ENCODE measurements at places on chromosomes 5 and 9.

DNA sequence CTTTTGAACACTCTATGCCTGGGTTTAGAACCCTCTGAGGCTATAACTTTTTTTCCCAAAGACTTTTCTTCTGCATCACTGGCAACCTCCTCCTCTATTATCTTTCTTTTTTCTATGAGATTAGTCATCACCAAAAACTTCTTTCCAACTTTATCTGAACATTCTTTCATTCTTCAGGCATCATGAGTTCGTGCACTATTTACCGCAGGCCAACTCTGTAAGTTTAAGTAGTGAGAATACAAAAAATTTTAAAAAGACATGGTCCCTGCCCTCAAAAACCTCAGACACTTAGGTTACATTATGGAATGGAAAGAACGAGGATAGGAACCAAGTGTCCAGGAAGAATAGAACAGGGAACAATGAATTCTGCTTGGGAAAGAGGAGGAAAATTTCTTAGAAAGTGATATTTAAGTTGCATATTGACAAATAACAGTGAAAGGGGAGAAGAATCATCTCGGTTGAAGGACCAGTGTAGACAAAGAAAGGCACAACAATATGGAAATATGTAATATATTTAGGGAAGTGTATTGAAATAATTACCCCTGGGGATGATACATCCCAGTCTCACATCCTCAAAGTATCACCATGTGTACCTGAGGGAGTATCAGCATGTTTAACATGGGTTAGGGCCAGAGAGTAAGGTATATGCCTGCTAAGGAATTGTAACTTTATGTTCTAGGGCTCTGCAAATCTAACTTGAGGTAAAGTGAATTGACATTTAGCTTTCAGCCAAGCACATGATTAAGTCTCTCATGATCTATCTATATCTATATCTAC, 196.5 kb upstream of the NREP start:
- no peak for DNase-seq

DNA sequence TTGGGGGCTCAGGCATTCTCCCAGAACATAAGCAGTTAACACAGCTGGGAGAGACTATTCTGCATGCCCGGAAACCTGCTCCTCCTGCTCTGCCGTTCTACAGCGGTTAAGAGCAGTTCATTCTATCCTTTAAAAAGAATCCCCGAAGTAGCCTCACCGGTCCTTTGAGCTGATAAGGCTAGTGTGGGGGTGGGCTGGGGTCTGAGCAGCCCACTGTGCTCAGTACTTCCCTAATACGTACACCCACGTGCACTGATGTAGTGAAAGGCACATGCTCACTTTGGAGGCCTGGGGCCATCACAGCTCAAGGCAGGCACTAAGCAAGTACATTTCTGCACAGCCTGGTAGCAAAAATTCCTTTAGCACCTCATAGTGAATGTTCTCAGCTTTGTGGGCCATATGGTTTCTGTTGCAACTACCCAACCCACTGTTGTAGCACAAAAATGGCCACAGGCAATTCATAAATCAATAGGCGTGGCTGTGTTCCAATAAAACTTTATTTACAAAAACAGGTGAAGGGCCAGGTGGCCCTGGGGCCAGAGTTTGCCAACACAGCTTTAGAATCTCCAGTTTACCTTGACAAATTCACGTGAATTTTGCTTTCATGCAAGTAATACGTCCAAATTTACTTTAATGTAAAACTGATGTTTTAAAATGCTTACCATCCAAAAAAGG, 136.4 kb downstream of the ZNF354C start:
- no peak for DNase-seq

DNA sequence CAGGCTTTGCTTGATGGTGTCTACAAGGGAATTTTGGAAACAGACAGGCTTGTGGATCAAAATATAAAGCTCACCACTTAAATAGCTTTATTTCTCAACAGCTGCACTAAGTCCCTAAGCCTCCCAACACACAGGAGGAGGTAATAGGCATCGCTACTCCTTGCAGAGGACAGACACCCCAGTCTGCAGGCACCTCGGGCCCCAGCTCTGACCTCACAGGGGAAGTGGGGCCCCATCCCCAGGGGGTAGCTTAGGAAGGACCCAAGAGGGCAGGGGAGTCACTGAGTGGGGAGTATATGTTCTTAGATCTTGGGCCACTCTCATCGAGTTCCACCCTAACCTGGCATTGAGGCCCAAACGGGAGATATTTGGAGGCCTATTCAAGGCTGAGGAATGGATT, 66.7 kb upstream of the XPA start:
- no peak for DNase-seq

- no peak for DNase-seq
These were observed 67.8 kb downstream of the EBF1 start for GRCh38 chr5:159031915-159032314.

GRCh38 chr9:93112116-93112863, 16.3 kb downstream of the CARD19 start:
- DNase-seq = no peak

GRCh38 chr9:122420315-122420714, 49.5 kb downstream of the PTGS1 start:
- DNase-seq = no peak

DNA sequence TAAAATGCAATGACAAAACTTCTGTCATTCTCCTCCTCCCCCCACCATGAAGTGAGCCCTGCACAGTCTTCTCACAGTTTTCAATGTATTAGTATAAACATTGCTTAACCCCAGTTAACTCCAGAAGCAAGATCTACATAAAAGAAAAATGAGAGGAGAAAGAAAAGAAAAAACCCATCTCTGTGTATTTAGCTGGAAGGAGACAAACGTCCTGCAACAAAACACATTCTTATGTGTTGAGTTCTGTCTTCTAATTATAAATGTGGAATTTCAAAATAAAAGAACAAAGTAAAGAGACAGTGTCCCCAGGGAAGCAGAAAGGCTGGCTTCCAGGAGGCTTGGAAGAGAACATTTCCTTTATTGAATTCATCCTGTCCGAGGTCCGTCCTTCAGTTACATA, 491.9 kb upstream of the TUSC1 start:
- DNase-seq = no peak

DNA sequence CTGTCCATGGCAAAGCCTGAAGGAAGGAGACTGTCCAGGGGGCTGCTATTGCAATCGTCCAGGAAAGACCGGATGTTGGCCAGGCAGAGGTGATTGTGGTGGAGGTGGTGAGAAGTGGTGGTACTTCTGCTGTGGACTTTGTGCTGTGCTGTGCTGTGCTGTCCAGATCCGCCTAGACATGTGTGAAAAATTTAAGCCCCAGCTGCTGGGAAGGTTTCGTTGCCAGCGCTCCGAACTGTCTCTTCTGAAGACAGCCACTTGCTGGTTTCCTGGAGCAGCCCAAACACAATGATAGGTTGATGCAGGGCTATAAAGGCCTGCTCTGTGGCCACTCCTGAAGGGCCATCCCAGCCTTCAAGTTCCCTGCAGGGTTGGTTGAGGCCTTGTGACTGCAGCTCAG, 223.0 kb upstream of the MPDZ start:
- DNase-seq = no peak

DNA sequence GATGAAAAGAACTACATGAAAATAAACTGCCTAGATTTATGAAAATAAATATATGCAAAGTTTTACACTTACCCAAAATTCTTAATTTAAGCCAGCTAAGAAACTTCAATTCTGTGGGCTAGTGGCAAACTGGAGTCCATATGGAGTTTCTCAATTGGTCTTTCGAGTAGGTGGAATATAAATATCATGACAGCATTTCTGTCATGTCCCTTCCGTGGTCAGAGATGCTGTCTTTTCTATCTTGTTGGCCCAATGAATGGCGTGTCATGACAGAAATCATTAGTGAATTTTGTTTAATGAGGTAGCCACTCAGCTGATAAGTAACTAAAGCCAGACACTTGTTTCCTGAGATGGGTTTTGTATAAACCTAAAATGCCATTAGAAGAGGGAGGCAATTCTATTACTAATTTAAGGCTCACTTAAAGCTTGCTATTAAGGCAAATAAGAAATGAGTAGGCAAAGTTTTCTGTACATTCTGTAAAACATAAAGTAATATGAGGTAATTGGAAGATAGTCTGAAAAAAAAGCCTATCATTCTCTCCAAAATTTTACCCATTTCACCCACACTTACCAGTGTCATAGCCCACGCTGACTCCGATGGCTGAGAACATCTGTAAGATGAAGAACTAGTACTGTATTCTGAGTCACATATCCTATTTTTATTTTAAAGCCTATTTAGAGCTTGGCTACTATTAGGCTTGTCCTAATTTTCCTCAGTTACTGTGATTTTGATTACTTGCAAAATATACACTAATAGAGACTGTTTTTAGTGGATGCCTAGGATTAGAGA, 419.3 kb upstream of the MEF2C start:
- no peak for DNase-seq

DNA sequence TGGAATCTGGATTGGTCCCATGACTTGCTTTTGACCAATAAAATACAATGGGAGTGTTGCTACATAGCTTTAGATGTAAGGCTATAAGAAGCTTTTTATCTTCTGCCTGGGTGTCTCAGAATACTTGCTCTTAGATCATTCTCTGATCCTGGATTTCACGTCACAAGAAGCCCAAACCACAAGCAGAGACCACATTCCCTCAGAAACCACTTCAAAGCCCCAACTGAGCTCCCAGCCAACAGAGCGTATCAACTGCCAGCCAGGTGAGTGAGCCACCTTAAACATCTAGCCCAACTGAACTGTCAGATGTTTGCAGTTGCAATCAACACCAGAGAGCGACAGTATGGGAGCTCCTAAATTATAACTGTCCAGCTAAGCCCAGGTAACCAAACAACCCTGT, 687.1 kb downstream of the TLE1 start:
- no peak for DNase-seq

- DNase-seq = no peak
These were observed 73.3 kb downstream of the FGF18 start for GRCh38 chr5:171492781-171493180.

DNA sequence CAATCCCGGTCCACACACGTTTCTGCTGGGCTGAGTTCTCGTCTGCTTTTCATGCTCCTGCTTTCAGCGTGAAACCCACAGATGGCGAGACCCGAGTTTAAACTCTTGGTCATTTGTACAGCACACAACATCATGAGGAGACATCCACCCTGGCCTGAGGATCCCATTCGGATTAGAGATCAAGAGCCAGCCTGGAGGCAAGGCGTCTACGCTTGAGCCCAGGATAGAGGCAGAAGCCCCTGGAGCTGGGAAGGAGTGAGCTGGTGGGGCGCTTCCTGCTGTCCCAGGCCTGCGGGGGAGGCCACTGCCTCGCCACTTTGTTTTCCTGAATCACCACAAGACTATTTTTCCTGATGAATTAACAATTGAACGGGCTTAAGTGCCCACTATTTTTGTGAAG, 281.9 kb upstream of the IRX4 start:
- no peak for DNase-seq

DNA sequence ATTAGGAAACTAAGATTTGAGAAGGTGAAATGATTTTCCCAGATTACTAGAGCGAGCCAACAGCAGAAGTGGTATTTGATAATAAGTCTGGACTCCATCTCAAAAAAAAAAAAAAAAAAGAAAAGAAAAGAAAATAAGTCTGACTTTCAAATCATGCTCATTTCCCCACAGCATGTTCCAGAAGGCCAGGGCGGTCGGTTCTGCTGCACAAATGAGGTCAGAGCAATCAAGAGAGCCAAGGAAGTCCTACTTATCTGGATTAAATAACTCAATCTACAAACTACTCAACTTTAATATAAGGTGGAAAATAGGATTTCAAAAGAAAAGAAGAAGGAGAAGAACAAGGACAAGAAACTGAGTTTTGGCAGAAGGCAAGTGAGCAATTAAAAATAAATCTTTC, 130.4 kb upstream of the RASA1 start:
- no peak for DNase-seq

- no peak for DNase-seq
These were observed 447.9 kb upstream of the SGCD start for GRCh38 chr5:155878991-155879575.

DNA sequence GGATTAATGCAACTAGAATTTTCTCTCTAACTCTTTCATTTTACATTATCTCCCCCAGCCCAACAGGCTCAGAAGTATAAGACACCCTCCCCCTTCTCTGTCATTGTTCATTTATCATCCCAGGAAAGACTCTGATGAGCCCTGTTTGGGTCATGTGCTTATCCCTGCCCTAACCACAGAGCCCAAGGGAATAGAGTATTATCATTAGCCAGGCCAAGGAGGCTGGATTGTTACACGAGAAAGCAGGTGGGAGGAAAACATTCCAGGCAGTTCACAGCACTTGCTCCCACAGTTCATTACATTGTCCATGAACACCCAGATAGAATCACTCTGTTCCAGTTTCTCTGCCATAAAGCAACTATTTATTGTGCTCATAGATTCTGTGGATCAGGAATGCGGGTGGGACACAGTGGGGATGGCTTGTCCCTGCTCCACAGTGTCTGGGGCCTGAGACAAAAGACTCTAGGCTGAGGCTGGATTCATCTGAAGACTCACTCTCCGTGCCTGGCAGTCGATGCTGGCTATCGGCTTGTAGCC, 59.5 kb upstream of the TMEM215 start:
- DNase-seq = no peak

DNA sequence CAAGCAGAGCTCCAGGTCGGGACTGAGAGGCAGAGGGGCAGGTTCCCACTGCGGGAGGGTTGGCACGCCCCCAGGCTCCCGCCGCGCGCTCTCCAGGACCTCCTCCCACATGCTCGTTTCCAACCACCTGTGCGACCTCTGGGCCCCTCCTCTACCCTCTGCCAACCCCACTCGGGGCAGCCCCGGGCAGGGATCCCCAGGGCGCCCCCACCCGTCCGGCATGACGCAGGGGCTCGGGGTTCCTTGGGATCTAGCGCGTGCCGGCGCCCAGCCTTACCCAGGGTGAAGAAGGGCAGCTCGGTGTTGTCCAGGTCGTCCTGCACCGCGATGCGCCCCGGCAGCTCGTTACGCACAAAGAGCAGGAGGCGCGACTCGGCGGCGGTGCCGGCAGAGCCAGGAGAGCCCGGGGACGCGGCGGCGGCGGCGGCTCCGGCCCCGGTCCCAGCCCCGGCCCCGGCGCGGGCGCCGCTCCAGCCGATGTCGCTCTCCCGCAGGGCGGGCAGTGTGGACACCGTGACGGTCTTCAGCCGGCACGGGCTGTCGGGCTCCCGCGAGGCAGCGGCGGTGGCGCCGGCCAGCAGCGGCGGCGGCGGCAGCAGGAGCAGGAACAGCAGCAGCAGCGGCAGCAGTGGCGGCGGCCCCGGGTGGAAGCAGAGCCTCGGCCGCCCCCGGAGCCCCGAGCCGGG, 494 bp downstream of the ASTN2 start:
- no peak for DNase-seq

GRCh38 chr9:76987594-76988200, 31.8 kb upstream of the FOXB2 start:
- DNase-seq = no peak

GRCh38 chr5:155727512-155728145, 599.3 kb upstream of the SGCD start:
- no peak for DNase-seq
